ENCODE measurements at places on chromosomes 16 and 17.

DNA sequence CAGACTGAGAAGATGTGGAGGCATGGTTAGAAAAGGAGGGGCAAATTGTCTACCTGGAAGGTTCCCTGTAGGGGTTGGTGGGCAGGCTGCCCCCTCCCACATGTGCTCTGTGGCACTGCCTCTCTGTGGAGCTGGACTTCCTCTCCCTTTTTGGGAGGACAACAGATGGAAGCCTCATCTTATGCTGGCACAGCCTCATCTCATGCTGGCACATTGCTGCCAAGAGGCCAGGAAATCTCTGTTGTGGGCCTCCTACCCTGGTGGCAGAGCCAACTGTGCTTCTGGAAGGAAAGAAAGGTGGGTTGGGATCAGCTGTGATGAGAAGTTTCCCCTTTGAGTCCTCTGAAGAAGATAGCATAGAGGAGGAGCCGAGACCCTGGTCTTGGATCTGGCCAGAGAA lies 19.7 kb upstream of the BRD7 start:
- no peak for DNase-seq

DNA sequence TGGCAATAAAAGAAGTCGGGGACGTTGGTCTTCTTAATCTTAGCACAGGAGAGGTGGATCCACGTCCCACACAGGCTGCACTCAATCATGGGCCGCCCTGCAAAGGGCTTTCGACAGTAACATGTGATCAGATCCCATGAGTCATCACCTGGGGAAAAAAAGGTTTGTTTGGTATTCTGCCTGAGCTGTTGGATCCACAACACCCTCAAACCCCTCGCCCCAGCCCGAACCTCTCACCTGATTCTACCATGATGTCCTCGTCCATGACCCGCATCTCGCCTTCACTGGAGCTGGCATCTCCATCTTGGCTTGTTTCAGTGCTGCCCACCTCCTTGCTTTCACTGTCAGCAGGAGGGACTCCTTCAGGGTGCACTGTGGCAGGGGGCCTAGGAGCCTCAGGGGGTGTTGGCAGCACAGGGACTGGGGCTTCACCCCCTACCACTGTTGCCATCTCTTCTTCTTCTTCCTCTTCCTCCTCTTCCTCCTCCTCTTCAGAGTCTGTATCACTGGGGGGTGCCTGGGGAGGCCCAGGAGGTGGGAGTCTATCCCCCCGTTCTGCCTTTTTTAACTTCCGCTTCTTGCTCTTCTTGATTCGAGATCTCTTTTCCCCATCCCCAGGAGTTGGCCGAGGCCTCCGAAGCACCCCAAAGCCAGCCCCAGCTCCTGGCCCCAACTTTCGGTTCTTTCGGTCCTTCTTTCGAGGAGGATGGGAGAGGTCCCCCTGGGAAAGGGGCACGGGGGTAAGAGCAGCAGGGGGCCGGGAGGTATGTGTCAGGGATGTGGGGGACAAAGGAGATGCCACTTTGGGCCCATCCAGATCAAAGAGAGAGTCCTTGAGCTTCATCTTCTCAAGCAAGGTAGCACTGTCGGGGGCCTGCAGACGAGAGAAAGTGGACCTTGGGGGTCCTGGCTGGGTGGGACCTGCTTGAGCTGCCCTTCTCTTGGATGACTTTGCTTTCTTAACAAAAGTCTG lies 1.7 kb upstream of the DVL2 start:
- no peak for DNase-seq

GRCh38 chr16:85137323-85138072 lies 25.2 kb upstream of the CIBAR2 start:
- DNase-seq, result no peak

- no peak for DNase-seq
Observed at GRCh38 chr16:55176901-55177300, 147.1 kb upstream of the IRX6 start.

GRCh38 chr17:61363601-61364462 lies 35.8 kb upstream of the TBX2 start:
- no peak for DNase-seq

DNA sequence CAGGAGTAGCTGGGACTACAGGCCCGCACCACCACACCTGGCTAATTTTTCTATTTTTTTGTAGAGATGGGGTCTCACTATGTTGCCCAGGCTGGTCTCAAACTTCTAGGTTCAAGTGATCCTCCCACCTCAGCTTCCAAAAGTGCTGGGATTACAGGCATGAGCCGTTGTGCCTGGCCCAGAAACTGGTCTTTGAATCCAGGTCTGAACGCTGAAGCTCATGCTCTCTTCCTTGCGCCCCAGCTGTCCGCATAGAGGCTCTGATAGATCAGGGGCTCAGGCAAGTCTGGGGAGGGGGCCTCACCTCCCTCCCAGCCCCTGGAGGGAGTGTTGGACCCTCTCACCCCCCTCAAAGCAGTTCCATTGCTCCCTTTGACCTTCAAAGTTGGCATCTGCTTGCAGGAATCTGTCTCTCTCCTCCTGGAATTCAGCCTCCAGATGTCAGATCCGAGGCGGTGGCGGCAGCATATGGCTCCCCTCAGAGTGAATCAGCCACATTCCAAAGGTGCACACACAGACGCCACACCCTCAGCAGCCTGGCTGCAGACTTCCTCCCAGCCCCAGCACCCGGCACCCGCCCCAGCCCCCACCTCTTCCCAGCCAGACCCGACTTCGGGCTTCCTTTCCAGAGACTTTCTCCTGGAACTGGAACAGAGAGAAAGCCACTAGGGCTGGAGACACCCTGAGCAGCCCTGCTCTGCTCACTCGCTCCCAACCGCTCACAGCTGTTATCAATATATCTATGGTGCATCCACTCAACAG lies 16.9 kb upstream of the GLIS2 start:
- no peak for DNase-seq

GRCh38 chr17:38898291-38898679 lies 27.1 kb upstream of the LASP1NB start:
- DNase-seq, result no peak

DNA sequence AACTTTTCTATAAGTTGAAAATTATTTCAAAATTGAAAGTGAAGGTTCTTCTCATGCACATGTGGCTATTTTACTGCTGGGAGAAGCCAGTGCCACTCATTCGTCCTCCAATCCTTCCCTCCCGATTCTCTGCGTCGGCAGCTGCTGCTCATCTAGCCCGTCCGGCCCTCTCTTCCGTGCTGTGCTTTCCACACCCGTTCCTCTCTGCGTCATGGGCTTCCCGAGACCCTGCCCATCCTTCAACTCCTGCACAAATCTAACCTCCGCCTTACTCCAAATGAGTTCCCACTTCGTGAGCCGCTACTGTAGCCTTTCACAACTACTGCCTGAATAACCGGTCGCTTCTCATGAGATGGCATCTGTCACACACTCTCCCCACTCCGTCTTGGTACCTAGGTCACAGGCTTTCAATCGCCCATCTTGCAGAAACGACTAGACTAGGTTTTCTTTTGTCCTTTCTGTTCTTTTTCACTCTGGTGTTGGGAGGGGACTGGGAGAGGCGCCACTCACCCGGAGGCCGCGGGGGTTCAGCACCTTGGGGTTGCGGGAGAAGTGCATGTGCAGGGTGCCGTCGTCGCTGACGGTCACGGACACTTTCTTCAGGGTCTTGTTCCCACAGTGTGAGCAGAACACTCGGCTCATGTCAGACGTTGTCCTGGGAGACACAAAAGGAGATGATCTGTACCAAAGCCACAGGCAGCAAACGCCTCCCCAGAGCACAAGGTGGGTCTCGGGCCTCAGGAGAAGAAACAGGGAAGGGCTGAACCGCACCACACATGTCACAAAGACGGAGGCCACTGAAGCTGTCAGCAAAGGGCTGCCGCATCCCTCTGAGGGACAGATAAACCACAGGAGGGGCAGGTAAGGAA lies 10.1 kb downstream of the NOB1 start:
- no peak for DNase-seq

Data from NCI-H1105 treated with DMSO at 0.1 percent for 48 hours (cell line).